Stimulated activated CD8-positive, alpha-beta memory T cell treated with anti-CD3 and anti-CD28 coated beads, Interleukin-15, amount 100 ng/mL, for 24 hours (primary cell): ENCODE measurements at places on chromosomes 1 and 21.

GRCh38 chr1:43960798-43961197, 9.0 kb upstream of the DPH2 start:
- DNase-seq: no peak

DNA sequence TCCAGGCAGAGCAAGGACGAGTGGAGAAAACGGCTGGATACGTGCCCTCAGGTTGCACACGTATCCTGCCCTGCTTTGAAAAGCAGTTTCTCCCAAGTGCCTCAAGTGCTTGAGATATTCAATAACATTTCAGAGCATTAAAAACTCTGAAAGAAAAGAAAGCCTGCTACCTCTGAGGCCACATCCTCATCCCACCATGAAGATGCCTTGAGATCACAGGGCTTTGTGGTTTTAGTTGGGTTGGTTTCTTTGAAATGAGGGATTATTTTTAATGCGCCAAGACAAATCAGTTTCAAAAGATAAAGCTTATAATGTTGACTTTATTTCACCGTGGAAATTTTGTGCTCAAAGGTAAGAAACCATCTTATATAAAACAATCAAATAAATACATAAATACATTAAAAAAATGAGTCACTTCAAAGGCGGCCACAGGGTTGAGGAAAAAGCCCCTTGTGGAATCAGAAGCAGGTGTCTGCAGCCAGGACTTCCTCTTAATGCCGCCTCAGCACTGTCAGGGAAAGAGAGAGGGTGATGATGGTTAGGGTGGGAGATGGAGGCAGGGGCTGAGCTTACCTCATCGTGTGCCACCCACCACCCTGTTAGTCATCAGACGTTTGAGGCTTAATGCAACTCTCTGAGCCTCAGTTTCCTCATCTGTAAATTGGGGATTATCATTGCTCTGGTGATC, 1.4 kb downstream of the NPPB start:
- DNase-seq: no peak

GRCh38 chr21:23585419-23585818, 2021.9 kb downstream of the MRPL39 start:
- no peak for DNase-seq

- DNase-seq: no peak
Observed at GRCh38 chr1:14800014-14800413, 201.5 kb downstream of the KAZN start.

- DNase-seq: no peak
Observed at GRCh38 chr1:23629708-23630290, 61.8 kb upstream of the RPL11 start.

- no peak for DNase-seq
Observed at GRCh38 chr1:182227864-182228547, 163.6 kb downstream of the GLUL start.

DNA sequence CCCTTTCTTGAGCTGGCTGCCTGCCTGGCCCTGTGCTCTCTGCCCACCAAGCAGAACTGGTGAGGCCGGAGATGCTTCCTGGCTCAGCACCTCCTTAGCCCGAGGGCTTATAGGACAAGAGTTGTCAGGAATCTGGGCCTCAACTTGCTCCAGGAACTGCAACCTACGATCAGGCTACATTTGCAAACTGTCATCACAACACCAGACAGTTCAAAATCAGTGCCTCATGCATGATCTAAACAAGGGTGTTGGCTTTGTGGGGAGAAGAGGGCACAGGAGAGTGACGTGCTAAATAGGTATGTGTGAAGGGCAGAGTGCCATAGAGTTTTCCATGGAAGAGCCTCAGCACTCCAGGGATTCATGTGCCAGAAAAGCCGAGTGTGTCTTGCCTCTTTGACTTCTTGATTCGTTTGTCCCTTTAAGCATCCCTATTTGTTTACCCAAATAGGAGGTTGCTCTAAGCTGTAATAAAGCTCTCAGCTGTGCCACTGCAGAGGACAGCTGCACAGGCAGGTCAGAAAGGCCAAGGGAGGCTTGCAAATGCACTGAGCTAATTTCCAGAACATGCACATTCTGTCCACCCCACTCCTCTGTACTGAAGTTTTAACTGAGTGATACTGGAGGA, 30.2 kb upstream of the NEK2 start:
- DNase-seq: no peak

GRCh38 chr1:2046174-2046917, 3.9 kb upstream of the PRKCZ start:
- no peak for DNase-seq

DNA sequence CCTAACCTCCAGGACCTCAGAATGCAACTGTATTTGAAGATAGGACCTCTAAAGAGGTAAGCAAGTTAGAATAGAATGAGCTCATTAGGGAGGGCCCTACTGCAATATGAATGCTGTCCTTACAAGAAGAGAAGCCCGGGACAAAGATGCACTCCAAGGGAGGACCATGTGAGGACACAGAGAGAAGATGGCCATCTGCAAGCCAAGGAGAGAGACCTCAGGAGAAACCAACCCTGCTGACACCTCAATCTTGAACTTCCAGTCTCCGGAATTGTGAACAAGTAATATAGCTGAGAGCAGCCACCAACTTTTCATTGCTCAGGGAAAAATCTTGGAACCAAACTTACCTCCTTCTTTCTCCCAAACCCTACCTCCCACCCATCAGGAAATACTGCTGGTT, 15.0 kb upstream of the GALNT2 start:
- no peak for DNase-seq

GRCh38 chr1:185864889-185865517, 130.8 kb downstream of the HMCN1 start:
- no peak for DNase-seq

GRCh38 chr21:46218906-46219590, 9.5 kb downstream of the LSS start:
- DNase-seq: no peak

GRCh38 chr1:79042117-79042516, 35.6 kb upstream of the ADGRL4 start:
- no peak for DNase-seq

DNA sequence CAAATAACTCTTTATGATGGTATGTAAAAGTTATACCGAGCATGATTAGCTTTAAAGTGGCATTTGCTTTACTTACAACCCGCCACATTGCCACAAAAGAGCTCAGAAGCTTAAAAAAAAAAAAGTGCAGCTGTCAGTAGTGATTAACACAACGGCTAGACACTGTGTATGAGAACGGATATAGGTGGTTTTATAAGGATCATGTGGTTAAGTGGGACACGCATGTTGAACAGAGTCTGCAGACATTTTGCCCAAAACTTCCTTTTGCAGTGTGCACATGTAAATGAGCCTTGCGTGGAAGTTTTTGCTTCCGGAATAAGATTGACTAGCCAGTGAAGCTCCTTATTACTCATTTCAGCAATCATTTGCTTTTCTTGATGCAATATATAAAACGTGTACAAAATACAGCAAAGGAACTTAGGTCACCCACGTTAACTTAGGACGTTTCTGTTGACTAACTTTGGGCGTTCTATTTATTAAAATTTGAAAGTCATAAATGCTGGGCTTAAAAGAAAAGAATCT, 58.7 kb upstream of the RGS1 start:
- DNase-seq: no peak

DNA sequence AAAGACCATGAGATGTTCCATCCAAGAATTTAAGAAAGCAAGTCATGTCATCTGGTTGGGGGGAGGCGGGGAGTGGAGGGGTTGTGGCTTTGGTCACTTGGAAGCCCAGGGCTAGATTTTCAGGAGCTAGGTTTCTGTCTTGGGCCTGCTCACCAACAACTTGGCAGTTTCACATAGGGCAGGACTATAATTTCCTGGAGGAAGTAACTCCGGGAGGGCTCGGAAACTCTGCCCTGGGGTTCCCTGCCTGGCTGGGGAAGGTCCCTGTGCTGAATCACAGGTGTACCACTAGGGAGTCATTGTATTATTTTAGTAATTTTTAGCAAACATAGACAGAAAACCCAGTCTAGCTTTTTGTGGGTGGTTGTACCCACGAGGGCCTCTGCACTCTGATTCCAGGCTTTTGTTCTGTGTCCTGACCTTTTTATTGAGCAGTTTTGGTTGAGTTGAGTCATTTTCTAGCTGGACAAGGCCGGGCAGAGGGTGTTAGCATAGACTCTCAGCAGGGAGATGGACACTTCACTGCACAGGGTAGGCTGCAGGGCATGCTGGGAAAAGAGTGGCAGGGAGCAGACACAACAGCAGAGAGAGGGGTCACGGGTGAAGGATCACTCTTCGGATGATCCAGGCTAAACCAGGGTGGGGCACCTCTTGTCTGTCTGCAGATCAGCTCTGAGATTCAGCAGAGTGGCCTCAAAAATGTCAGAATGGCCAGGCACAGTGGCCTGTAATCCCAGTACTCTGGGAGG, 144.7 kb downstream of the GRIK3 start:
- no peak for DNase-seq

- no peak for DNase-seq
Observed at GRCh38 chr1:9726905-9727595, 75.5 kb downstream of the PIK3CD start.

DNA sequence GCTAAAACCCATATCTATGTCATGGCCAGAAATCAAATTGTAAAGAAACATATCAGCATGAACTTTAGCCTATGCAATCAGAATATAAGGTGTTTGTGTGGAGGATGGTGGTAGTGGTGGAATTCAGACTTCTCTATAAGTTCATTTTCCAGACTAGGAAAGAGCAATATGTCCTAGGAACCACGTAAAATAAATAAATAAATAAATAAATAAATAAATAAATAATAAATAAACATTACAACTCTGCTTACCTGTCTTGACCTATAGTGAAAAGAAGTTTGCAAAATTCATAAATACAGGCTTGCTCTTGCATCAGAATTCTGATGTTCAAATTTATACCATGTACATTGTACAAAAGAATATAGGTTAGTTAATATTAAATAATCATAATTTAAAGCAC, 1382.6 kb upstream of the ADGRL2 start:
- no peak for DNase-seq

- no peak for DNase-seq
Observed at GRCh38 chr1:26686795-26687194, 9.0 kb upstream of the ARID1A start.

- no peak for DNase-seq
Observed at GRCh38 chr1:33335020-33335419, 14.1 kb upstream of the A3GALT2 start.

DNA sequence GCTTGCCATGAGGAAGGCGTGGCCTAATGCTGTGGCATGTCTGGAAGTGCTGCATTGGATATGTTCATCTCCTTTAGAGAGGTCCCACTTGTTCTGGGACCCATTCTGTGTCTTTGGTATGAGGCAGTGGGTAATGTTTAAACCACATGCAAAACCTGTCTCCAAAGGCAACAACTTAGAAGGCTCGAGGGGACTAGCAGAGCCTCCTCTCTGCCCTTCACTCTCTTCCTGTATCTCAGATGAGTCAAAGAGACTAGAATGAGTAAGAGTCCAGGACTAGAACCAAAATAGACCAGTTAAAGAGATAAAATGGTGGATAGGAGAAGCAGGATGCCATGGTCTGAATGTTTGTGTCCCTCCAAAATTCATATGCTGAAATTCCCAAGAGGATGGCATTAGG, 220.8 kb upstream of the KIAA0040 start:
- no peak for DNase-seq

- no peak for DNase-seq
Observed at GRCh38 chr1:53037159-53037558, 24.9 kb upstream of the PODN start.

GRCh38 chr1:29641921-29642320, 405.6 kb downstream of the PTPRU start:
- no peak for DNase-seq
